ENCODE measurements at places on chromosomes 16 and 17.

DNA sequence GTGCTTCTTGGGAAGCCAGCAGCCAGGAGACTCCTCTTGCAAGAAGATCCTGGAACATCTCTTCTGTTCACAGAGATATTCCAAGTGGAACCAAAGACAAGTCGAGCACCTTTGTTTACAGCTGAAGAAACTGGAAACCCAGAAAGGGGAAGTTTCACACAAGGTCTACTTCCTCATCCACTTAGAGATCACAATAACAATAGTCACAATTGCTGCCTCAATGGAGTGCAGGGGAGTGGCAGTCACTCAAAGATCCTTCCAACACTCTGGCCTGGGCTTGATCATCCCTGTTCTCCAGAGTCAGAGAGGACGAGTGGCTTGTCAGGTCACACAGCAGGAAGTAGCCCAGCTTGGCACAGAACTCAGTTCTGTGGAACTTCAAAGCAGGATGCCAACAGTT lies 46.9 kb upstream of the SIAH1 start:
- no peak for DNase-seq

DNA sequence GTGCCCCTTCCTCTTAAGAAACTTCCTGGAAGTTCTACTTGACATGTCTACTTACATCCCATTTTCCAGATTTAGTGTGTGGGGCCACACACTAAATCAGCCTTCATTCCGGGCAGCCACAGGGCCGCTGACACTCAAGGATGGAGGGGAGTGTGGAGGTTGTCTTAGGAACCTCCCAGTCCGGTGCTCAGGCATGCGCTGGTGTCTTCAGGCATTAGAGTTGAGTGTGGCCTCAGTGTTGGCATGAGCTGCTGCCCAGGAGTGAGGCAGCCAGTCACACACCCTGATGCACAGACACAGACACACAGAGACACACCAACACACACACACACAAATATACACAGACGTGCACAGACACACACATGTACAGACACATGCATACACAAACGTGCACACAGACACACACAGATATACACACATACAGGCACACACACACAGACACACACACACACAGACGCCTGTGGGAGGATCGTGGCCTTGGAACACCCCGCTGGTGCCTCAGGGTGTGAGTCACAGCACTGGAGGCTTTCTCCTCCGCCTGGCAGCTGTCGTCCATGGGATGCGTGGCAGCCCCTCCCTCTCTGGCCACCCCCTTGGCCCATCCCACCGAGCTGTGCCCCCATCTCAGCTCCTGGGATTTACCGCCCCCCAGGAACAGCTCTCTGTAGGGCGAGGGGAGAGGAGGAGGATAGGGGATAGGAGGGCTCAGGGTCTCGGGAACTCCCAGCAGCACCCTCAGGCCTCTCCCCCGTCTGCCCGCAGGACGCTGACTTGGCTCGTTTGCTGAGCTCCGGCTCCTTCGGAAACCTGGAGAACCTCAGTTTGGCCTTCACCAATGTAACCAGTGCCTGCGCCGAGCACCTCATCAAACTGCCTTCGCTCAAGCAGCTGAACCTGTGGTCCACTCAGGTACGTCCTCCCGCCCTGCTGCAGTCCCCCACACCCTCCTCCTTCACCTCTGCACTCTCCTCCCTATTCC lies 75.6 kb upstream of the PLCG2 start:
- DNase-seq: no peak

- peak; percentile 65 for DNase-seq
Measured at GRCh38 chr17:17164676-17165075, 41.5 kb downstream of the PLD6 start.

DNA sequence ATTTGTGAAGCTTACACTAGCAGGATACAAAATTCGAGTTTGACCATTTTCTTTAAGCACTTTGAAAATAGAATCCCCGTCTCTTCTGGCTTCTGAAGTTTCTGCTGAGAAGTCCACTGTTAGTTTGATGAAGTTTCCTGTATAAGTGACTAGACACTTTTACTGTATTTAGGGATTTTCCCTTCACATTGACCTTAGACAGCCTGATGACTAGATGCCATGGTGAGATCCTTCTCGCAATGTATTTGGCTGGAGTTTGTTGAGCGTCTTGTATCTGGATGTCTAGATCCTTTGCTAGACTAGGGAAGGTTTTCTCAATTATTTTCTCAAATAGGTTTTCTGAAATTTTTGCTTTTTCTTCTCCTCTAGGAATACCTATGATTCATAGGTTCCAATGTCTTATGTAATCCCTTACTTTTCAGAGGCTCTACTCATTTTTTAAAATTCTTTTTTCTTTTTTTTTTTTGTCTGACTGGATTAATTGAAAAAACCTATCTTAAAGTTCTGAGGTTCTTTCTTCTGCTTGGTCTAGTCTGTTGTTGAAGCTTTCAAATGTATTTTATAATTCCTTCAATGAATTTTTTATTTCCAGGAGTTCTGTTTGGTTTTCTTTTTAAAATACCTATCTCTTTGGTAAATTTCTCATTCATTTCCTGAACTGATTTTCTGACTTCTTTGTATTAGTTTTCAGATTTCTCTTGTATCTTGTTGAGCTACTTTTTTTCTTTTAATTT lies 63.7 kb upstream of the ABCC11 start:
- no peak for DNase-seq

GRCh38 chr16:80366023-80366422 lies 174.8 kb upstream of the DYNLRB2 start:
- no peak for DNase-seq

DNA sequence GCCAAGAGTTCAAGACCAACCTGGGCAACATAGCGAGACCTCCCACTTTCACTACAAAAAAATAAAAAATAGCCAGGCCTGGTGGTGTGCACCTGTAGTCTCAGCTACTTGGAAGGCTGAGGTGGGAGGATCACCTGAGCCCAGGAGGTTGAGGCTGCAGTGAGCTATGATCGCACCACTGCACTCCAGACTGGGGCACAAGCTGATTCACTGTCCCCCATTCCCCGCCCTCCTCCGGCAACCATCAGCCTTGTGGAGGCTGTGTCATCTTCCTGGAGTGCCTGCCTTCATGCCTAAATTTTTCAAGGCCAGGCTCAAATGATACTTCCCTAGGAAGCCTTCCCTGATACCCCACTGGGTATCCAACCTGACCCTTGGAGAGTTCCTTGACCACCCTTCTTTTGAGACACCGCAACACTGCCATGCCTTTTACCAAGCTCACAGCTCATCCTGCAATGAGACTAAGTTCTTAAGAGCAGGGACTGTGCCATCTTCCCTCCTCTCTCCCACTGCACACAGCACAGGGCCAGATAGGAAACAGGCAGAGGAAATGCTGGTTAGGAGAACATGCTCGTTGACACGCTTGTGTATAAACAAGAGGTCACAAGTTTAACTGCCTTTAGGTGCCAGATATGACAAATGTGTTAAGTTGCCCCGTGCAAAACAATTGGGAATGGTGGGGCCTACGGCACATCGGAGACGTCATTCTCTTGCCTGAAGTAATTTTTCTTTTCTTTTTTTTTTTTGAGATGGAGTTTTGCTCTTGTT lies 3.9 kb upstream of the SRCAP start:
- no peak for DNase-seq

DNA sequence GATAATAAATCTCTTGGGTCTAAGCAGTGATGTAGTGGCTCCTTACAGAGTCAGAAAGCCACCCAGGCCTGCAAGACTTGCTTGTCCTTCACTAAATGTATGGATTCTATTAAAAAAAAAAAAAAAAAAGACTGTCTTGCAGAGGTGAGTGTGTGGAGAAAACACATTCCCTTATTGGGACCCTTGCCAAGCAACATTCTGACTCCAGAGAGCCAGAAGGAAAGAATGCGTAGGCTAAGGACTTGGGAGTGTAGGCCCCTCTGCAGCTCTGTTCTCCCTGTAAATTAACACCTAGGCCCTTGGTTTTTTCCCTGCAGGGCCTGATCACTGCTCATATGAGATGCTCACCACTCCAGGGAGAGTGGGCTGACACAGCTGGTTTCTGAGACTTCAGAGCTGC lies 17.8 kb downstream of the SCPEP1 start:
- no peak for DNase-seq

DNA sequence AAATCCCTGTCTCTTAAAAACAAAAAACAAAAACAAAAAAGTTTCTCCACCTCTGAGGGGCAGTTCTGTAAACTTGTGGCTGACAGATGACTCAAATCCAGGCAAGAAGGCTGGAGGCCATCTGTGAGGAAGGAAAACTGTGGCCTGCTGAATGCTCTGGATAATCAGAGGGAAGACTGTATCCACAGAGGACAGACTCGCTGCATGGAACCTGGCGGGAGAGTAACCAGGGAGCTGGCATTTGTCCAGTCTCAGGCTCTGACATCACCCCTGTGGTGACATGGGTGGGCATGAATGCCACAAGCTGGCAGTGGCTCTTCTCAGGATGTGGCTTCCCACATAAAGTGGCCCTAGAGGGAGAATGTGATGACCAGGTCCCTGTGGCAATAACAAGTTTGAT lies 2.8 kb upstream of the KSR1 start:
- DNase-seq: no peak

- no peak for DNase-seq
Measured at GRCh38 chr17:40608061-40608581, 39.5 kb downstream of the SMARCE1 start.

Data from SHP77 (cell line).